ENCODE measurements at places on chromosomes 6 and 20. TPM values are rescaled to one million over a fixed set of nuclear protein-coding genes. Genes with fewer than 3 reads are reported as not detected.

The HLA-DRB5 gene
- total RNA-seq: 56.6 TPM

The ZNF334 gene
- total RNA-seq: 9.0 TPM

The KIF6 gene
- total RNA-seq: 0.53 TPM

DNA sequence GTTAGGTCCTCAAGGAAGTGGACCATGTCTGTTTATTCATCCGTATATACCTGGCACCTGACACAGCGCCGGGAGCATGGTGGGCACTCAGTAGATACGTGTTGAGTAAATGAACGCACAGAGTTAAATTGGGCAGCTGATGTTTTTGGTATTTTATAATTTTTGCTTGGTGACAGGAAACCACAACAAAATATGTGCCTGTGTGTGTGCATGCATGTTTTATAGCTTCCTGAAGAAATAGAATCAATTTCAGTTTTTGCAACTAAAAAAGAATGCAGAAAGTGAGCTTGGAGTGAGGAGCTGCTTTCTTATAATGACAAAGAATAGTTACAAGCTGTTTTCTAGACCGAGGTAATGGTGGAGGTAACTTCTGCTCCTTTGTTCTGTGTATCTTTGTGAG is 91.4 kb downstream of the PLCB4 start:
- DNase-seq: no peak

DNA sequence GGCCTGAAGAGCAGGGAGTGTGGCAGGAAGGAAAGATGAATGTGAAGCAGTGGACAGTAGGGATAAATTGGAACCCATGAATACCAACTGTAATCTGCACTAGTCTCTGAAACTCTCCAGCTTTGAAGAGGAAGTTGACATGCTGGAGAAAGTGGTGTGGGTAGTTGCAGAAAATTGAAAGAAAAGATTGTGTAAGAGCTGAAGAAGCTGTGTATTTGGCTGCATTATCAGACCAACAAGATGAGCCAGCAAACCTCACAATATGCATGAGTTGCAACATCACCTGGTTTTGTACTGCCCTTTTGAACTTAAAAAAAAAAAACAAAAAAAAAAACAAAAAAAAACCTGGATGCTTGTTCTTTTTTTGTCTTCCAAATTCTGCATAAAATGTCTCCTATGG is 921.9 kb upstream of the EYS start:
- DNase-seq: no peak

- no peak for DNase-seq
Measured at GRCh38 chr6:77371748-77372147, 91.5 kb downstream of the HTR1B start.

GRCh38 chr6:2862712-2863181 is 21.1 kb upstream of the SERPINB1 start:
- no peak for DNase-seq

- DNase-seq: no peak
Measured at GRCh38 chr6:166744223-166745134, 117.4 kb upstream of the RPS6KA2 start.

The GSTA2 gene
- not detected for total RNA-seq

DNA sequence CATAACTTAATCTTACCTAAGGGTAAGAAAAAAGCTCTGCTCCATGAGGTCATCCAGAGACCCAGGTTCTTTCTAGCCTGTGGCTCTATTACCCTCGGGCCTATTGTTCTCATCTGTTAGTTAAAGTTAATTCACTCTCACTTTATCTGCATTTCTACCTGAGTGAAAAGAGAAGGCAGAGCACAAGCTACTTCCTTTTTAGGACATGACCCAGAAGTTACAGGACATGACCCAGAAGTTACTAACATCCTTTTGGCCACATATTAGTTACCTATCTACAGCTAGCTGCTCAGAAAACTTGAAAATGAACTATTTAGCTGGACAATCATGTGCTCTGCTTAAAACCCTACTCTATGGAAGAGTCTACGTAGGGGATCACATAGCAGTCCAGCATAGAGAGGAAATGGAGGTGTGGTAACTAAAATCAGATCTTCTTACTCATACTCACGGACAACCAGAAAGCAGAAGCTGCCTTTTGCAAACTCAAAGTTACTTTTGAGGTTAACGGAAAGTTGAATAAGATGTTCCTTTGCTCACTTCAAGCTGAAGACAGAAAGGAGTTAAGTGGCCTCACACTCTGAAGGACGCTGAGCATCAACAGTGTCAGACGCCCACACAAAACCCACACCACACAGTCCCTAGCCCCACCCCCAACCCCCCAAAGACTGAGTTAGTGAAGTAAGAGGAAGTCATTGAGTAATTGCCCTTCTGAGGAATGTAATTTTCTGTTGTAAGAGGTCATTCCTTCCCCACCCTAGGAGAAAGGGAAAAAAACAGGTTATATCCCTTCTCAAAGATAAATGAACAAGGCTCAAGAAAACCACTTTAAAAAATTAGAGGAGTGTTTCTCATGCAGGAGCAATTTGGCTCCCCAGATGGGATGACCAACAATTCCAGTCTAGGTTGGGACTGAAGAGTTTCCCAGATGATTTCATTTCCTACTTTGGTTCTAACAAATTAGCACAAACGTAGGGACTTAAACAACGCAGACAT is 45.9 kb upstream of the TAB2 start:
- no peak for DNase-seq

DNA sequence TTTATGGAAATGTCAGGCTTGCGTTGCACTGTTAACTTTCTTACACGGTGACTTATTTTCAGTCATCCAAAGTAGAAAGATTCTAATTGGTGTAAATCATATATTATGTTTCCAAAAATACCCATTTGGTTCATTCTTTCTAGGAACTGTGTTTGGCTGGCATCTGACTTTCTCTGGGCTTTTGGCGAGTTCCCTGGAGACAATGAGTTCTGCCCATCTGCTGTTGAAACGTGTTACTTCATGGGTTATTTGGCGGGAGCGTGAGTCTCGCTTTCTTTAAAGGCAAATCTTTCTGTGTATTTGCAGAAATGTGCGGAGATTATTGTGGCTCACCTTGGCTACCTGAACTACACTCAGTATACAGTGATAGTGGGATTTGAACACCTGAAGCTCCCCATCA is 29.5 kb downstream of the TMEM181 start:
- no peak for DNase-seq

DNA sequence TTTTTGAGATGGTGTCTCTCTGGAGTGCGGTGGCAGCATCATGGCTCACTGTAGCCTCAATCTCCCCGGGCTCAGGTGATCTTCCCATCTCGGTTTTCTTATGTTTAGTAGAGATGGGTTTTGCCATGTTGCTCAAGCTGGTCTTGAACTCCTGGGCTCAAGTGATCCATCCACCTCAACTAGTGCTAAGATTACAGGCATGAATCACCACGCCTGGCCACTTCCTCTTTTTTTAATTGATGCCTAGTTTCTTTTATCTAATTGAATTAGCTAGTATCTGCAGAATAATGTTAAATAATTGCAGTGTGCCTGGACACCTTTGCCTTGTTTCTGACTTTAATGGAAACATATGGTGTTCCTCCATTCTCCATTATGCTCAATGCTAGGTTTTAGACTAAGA is 38.4 kb upstream of the SLC22A16 start:
- no peak for DNase-seq

The MEP1A gene
- total RNA-seq: not detected

DNA sequence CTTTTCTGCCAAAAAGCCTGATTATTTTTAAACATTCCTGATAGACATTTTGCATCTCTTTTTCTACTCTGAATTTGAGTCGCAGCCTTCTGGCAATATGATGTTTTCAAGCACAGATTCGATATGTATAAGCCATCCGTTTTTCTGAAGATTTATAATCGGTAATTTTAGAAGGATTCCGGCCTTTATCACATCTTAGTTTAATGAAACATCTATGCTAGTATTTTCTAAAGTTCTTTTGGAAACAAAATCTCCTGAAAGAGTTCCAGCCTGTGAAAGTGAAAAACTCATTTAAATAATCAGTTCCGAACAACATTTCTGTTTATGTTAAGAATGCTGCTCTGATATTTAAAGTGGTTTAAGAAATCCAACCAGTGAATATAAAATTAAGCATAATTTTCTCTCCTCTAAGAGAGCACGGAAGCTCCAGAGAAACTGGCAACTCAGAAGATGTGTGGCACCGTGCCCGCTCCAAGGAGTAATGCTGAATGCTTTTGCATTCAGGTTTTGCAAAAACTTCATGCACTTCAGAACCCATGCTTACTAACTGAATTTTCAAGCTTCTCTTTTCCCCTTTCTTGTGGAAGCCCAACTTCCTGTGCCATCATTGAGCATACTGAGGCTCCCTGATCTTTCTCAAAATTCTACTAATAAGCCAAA is 20.7 kb downstream of the NDUFAF4 start:
- DNase-seq: no peak

DNA sequence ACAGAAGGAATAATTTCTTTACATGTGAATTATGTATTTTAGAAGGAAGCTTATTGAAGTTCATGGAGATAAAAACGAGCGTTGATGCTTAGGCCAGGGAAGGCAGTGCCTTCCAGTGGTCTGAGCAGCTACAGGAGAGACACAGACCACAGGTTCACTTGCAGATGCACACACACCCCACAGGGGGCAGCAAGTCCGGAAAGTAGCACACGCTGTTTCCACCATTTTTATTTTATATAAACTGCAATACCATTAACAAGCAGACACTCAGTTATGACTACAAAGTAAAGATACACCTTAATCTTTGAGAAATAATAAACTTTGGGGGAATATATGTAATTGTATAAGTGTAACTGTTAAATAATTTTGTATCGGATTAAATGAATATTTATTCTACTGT is 13.5 kb upstream of the DACT2 start:
- no peak for DNase-seq

The PRRT1 gene
- 6.1 TPM for total RNA-seq

The MYBL2 gene
- 0.40 TPM for total RNA-seq

DNA sequence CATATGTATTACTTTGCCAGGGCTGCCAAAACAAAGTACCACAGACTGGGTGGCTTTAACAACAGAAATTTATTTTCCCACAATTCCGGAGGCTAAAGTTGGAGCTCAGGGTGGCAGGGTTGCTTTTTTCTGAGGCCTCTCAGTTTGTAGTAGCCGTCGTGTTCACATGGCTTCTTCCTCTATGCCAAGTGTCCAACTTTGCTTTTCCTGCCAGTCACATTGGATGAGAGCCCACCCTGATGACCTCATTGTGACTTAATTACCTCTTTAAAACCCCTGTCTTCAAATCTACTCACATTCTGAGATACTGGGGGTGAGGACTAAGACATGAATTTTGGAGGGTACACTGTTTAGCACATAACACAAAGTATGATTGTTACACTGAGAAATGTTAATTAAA is 9.9 kb upstream of the ECT2L start:
- DNase-seq: no peak

- DNase-seq: no peak
Measured at GRCh38 chr6:60671369-60671768, 1614.7 kb downstream of the KHDRBS2 start.

The KATNA1 gene
- total RNA-seq: 17.1 TPM

- no peak for DNase-seq
Measured at GRCh38 chr6:12479881-12480280, 189.7 kb downstream of the EDN1 start.

GRCh38 chr20:33719989-33720709 is at the start of gene PXMP4:
Gene PXMP4 (minus strand): TSS chr20:33720310. CDS start chr20:33720207, 103 bp downstream.
- DNase-seq: peak; percentile 92
